ENCODE measurements at places on chromosomes 16 and 17.

GRCh38 chr17:80426671-80427326, 11.8 kb downstream of the ENDOV start:
- DNase-seq, result peak; percentile 89

GRCh38 chr17:50440172-50440837, 14.3 kb downstream of the ACSF2 start:
- DNase-seq, result no peak

DNA sequence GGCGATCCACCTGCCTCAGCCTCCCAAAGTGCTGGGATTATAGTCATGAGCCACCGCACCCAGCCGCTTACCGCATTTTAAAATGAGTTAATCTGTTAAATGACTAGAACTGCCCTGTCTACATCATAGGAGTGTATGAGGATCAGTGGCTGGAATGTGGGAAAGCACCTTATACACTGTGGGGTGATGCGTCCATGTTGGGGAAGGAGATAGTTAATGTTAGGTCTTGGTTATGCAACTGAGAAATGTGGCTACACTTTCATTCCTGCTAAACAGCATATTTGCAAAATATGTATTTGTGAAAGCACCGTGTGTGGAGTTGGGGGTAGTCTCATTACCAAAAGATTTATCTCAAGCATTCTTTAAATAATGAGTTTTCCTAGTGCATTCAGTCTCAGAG, 107.6 kb downstream of the SPACA3 start:
- no peak for DNase-seq

GRCh38 chr17:67713169-67713568, 4.6 kb upstream of the NOL11 start:
- no peak for DNase-seq

GRCh38 chr16:1447965-1448364, 3.6 kb upstream of the CCDC154 start:
- no peak for DNase-seq

DNA sequence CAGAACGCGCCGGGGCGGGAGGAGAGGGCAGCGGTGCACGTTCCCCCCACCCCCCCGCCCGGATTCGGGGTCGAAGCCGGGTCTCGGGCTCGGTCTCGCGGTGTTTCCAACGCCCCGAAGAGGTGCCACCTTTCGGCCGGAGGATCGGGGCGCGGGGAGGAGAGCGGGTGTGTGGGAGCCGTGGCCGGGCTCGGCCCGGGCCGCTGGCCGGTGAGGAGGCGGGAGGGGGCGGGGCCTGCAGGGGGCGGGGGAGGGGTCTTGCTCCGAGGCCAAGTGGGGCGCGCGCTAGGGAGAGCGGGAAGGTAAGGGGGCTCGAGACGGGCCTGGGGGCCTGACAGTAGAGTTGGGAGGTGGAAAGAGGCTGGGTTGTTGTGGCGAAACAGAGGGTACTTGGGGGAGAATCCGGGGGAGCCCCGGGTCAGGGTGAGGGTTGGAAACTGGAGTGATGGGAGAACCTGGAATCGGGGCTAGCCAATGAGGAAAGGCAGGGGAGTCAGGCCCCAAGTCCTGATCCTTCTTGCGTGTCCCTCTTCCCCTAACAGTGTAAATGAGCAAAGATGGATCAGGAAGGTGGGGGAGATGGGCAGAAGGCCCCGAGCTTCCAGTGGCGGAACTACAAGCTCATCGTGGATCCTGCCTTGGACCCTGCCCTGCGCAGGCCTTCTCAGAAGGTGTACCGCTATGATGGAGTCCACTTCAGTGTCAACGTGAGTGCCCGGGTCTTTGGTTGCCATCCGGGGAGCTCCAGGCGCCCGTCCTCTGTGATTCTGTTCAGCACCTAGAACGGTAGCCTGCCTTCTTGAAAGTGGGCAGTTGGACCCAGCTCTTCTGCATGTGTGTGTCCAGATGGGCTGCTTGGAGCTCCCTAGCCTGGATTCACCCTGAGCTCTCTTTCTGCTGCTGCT, 873 bp downstream of the SETD1A start:
- DNase-seq, result peak; percentile 62

DNA sequence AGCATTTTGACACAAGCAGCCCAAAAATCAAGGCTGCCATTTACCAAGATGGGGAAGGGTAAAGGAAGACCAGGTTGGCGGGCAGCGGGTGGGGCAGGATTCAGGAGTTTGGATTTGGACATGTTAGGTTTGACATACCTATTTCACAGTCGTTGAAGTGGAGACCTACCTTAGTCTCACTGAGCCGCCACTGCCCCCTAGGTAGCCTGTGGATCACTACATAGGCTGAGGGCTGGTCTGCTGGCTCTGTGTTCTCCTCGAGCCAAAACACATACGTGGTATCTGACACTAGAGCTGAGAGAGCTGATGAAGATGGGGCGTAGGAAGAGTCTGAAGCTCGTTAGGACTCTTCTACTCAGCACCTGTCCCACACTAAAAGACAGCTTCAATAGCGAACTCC, 115.1 kb downstream of the HIC1 start:
- DNase-seq, result peak; percentile 25

DNA sequence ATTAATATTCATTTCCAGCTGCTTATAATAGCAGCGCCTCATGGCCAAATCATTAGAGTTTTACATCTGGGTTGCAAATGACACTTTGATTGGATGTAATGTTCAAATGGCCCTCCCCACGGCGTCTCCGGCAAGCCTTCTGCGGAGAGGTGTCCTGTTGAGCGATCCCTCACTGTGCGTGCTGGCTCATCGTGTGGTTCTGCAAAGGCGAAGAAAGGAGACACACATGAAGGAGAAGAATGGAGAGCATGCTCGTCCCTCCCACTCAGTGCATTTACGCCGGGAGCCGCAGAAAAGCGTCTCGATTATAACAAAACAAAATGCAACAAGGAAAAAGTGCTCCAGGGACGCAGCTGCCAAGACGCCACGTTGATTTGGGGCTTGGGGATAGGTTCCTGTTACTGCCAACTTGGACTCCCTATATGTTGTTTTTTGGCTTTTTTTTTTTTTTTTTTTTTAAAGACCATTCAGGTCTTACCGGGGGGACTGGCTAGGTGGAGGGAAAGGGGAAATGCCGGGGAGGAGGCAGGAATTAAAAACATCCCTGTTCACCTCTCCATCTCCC, 117.6 kb downstream of the C16orf78 start:
- DNase-seq, result no peak

DNA sequence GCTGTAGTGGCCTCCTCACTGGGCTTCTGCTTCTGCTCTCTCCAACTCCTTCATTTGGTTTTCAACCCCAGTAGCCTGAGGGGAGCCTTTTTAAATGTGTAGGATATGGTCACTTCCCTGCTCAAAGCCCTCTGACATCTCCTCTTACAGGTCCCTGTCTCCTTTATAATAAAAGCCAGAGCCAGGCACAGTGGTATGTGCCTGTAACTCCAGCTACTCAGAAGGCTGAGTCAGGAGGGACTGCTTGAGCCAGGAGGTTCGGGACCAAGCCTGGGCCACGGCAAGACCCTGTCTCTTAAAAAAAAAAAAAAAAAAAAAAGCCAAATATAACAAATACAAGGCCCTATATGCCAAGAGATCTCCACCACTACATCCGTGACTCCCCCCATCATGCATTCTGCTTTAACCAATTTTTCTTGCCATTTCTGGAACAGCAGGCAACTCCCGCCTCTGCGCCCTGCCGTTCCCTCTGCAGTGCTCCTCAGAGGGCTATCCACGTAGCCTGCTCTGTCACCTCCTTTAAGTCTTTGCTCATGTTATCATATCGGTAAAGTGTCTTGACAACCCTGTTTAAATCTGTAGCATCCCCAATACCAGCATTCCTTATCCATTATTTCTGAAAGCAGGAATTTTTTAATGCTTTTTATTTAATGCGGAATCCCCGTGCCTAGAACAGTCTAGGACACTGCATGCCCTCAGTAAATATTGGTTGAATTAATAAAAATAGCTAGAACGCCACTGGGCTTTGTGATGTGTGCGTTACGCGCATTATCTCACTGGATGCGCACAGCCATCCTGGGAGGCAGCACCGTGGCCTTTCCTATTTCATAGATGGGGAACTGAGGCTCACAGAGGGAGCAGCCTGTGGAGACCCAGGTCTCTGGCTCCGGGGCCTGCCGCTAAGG, 9.5 kb downstream of the ZNF771 start:
- DNase-seq, result no peak

GRCh38 chr16:70590722-70591415, 55.5 kb upstream of the IL34 start:
- no peak for DNase-seq

GRCh38 chr16:77157346-77158058, 33.5 kb upstream of the MON1B start:
- DNase-seq, result no peak

DNA sequence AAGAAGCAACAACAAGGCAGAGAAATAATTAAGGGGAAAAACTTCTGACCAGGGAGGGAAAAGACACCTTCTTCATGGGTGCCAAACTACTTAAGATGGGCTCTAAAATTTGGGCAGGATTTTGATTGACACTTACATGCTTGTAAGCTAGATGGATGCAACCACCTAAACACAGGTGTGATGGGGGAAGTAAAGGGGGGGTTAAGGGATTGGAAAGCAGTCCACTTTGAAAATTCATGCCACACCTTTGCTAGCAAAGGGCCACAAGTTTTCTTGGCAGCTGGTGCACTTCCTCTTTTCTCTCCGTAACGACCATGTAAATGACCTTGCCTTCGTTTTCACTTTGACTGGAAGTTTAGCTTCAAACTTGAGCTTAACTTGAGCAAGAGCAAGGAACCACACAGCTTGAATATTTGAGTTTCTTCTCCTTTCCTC, 14.3 kb upstream of the PRKAR1A start:
- DNase-seq, result no peak

GRCh38 chr17:1031711-1032110, 34.8 kb downstream of the TIMM22 start:
- no peak for DNase-seq

- DNase-seq, result no peak
These were observed 168.6 kb downstream of the HAPSTR1 start for GRCh38 chr16:9259914-9260608.

DNA sequence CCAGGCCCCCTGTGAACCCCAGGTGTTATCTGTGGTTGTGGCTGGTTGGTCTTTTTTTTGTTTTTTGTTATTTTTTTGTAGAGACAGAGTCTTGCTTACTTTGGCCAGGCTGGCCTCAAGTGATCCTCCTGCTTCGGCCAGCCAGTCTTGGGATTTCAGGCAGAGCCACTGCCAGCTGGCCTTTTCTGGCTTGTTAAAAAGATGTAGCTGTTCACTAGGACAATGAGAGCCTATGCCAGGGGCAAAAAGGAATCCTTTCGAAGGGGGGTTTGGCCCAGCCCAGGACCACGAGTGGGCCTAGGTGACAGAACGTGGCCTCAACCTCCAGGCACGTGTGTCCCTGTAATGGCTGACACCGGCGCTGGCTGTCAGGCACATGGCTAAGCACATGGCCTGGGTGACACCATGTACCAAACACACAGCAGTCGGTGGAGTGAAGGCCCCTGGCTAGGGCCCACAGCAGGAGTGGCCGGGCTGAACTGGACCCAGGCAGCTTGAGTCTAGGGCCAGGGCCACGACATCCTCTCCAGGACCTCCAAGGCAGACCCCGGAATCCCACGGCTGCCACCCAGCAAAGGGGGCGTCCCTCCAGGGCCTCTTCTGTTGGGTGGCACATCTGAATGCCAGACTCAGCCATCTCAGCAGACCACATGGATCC, 6.9 kb upstream of the SLC38A8 start:
- no peak for DNase-seq

DNA sequence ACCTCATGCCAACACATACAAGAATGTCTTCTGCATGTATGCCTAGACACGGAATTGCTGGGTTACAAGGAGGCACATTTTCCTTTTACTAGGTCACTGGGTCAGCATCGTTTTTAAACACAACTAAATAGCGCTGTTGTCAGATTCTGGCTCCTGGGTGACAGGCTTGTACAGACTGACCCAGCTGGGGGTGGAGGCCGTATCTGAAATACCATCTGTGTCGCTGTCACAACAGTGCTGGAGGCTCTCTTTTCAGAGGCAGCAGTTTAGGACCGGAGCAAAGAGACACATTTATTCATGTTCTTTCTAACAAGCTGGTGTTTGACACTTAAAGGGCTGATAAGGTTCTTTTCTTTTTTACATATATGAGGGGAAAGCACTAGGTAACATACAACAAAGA, 403.0 kb upstream of the ASIC2 start:
- DNase-seq, result no peak

GRCh38 chr16:16137110-16137509, 86.2 kb downstream of the ABCC6 start:
- no peak for DNase-seq

DNA sequence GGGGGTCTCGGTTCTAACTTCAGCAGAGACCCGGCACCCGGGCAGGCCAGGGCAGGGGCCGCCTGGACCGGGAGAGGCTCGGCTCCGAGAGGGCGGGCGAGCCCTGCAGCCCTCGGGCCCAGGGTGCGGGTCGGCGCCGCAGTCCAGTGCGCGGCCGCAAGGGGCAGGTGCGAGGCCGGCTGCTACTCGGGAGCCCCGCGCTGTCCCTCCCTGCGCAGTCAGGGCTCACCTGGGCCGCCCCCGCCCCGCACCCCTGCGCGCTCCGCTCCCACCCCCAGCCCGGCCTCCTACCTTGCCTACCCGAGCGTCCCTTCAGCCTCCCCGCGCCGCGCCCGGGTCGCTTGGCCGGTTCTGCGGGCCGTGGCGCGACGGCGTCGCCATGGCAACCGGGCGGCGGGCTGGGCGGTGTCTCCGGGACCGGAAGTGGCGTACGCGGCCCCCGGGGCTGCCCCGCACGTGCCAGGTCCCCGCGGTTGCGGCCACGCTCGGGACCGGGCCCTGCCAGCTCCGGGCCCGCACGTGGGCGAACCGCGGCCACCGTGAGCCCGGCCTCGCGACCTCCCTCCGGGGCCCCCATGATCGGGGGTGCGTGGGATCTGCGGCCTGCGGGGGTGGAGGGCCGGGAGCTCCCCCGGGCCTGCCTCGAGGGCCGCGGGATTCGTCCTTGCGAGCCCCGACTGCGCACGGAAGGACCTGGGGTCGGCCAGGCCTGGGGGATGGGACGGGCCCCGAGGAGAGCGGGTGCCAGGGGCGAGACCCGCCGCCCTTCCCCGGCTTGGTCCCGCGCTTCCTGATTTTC, at the start of gene CYB561:
Gene CYB561 (minus strand): TSS at position 353 of the 799 bp plus-strand sequence. CDS start 8,759 bp downstream, outside the sequence.
- peak; percentile 80 for DNase-seq

- DNase-seq, result no peak
These were observed 1718.4 kb downstream of the TP53TG3F start for GRCh38 chr16:35177851-35178250.

GRCh38 chr17:32289471-32290070, 23.9 kb downstream of the RHBDL3 start:
- DNase-seq, result no peak

- DNase-seq, result no peak
These were observed 126.0 kb upstream of the CIBAR2 start for GRCh38 chr16:85238233-85238647.

DNA sequence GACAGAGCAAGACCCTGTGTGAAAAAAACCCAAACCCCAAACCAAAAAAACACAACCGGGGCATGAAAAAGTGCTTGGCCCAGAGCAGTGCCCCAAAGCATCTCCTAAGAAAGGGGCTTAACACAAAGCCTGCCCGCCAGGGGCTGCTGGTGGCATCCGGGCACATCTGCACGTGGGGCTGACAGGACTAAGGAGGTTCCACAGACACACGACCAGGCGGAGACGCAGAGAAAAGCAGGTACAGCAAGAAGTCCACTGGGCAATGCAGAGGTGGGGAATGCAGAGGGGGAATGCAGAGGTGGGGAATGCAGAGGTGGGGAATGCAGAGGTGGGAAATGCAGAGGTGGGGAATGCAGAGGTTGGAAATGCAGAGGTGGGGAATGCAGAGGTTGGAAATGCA, 109.2 kb downstream of the ZNF778 start:
- DNase-seq, result no peak

- DNase-seq, result no peak
These were observed 11.3 kb upstream of the PECAM1 start for GRCh38 chr17:64401941-64402340.
